Activated CD8-positive, alpha-beta memory T cell treated with anti-CD3 and anti-CD28 coated beads for 1 hour (primary cell): ENCODE measurements at places on chromosomes 5 and 9.

- DNase-seq, result no peak
Measured at GRCh38 chr9:134699343-134699740, 57.7 kb downstream of the COL5A1 start.

DNA sequence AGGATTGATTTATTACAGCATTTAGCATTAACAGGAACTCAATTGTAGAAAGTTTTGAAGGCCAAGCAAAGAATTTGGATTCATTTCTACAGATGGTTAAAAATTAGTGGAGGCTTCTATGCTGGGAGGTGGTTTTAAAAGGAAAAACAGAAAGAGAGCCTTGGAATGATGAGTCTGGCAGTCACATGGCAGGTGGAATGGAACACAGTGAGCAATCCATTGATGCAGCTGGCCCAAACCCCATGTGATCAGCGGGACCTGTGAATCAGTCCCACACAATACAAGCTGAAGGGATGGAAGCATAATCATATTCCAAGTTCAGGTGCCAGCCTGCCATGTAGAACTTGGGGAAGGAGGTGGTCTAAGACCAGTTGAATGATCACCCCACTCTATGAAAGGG, 147.9 kb downstream of the PIP5K1B start:
- DNase-seq, result no peak

DNA sequence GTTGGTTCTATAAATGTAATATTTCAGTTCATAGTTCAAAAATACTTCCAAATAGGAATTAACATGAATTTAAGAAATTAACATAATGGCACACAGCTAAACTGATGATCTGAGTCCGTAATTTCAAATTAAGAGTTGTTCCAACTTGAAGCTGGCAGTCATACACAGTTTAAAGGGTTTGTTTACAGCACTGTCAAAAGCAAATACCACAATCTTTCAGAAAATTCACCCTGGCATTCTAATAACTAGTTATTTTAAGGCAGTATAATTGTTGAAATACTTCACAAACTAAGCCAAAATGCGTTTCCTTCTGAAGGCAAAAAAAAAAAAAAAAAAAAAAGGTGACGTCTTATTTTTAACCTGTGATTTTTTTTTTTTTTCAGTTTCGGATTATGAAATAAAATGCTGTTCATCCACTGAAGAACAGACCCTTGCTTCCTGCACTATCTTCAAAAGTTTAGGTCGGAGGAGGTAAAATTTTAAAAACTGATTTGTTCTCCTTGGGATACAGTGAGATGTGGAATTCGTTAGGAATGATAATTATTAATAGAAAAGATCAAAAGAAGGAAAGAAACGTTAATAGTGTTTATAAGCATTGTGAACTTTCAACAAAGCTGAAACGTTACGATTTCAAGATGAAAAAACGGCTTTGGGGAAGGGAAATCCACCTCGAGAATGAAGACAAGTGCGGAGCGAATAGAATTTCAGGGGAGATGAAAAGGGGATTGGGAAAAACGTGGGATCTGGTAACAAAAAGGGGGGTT, 850 bp downstream of the IL6ST start:
- DNase-seq, result no peak

GRCh38 chr5:68251386-68251785, 35.8 kb downstream of the PIK3R1 start:
- DNase-seq, result no peak

GRCh38 chr5:140072812-140073211, 29.7 kb upstream of the NRG2 start:
- no peak for DNase-seq

GRCh38 chr5:121019106-121019505, 555.0 kb downstream of the PRR16 start:
- DNase-seq, result no peak

DNA sequence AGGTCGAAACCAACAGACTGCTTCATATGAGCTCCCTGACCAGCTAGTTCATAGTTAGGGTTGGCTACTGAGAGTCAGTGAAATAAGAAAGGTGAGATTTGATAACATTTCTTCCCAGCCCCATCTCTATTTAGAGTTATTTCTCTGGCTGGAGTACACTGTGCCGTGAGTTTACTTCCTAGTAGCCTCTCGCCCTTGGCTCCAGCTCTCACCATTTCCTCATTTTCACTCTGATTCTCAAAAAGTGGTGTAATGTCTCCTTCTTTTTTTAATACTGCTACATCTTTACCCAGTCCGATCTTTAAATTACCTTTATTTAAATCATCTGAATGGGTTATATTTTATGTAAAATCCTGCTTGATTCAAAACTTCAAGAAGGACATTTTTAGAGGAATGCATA, 100.4 kb upstream of the FAM174A start:
- DNase-seq, result no peak

GRCh38 chr5:40078898-40079575, 600.7 kb upstream of the PTGER4 start:
- DNase-seq, result no peak

DNA sequence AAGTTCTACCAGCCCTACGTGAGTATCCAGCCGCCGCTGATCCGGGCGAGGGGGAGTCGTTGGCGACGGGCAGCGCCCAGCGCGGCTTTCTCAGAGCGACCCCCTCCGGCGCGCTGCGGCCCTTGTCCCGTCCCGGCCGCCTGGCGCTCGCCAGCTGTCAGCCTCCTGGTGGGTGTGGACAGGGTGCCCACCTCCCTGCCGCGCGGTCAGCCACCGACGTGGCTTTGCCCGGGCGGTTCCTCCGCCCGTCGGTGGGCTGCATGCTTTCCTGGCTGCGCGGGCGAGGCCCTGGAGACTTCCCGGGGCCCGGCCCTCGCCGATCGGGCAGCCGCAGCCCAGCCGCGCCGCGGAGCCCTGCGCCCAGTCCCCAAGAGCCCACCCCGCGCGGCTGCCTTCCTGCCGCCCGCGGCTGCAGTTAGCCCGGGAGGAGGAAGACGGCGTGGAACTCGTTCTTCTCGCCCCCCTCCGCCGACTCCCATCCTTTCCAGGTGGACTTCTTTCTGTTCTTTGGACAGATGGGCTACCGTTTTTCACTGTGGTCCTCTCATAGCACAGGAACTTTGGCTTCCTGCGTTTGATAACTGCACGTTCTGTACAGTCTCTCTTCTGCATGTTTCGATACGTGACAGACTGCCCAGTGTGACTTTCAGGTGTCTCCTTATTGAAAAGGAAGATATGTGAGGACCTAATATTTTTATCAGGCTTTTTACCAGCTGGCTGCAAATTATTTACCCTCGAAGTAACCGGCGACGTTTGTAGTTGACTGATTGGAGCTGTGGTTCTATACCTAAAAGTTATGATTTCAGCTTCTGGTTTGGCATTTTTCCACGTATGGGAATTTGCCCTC, 577 bp downstream of the AP3S1 start:
- no peak for DNase-seq

GRCh38 chr5:34455098-34455497, 201.0 kb upstream of the RAI14 start:
- no peak for DNase-seq

- no peak for DNase-seq
Measured at GRCh38 chr5:148969291-148969690, 93.6 kb downstream of the SH3TC2 start.

DNA sequence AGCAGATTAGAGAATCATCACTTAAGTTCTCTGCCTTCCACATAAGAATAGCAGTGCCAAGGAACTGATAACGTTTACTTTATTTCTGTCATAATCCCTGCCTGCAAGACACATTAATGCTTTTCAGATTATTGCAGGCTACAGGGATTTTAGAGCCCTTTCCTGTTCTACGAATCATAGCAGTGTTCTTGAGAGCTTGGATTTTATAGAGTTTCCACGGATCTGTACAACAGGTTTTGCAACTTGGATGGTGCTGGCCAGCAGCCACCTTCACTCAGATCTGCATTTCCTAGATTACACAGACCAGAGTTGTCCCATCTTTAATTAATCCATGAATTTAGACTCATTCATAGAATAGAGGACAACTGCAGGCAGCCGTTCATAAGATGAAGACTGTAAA, 38.1 kb downstream of the SLC12A2 start:
- DNase-seq, result no peak

GRCh38 chr9:137317718-137318511, 15.8 kb upstream of the NRARP start:
- DNase-seq, result no peak

DNA sequence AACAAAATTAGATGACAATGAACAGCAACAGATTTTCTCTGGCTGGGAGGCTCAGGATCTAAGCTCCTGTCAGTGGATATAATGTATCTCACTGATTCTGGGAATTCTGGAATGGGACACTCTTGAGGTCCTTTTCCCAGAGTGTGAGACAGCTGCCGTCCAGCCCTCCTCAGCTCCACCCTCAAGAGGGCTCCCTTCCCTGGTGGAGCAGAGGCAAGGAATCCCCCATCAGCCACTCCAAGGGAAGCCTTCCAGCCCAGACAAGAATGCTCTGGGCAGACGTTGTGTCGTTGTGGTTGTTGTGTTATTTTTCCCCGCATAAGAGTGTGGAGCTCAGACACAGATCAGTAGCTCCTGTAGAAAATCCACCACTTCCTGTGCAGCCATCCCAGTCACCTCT, 47.7 kb upstream of the ATP10B start:
- DNase-seq, result no peak

GRCh38 chr5:132093271-132093670, 19.7 kb downstream of the CSF2 start:
- no peak for DNase-seq

- no peak for DNase-seq
Measured at GRCh38 chr9:37486256-37486615, 488 bp downstream of the POLR1E start.

DNA sequence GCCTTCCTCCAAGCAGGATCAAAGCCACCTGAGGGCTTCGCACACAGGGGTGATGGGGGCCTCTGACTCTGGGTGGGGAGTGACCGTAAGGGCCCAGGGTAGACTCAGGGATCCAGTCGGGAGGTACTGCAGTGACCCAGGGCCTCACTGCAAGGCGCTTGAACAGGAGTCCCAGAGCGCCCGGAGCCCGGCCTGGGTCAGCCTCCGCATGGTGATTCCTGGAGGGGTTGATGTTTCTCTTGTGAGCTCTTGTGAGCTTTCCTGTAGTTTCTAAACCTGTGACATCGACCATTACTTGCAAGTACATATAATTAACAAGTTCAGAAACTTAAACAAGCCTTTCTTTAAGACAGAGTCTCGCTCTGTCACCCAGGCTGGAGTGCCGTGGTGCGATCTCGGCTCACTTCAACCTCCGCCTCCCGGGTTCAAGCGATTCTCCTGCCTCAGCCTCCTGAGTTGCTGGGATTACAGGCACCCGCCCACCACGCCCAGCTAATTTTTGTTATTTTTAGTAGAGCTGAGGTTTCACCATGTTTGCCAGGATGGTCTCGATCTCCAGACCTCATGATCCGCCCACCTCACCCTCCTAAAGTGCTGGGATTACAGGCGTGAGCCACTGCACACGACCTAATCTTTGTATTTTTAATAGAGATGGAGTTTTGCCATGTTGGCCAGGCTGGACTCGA, 19.8 kb downstream of the PTGES start:
- no peak for DNase-seq

GRCh38 chr5:87170799-87171198, 96.9 kb upstream of the RASA1 start:
- no peak for DNase-seq

DNA sequence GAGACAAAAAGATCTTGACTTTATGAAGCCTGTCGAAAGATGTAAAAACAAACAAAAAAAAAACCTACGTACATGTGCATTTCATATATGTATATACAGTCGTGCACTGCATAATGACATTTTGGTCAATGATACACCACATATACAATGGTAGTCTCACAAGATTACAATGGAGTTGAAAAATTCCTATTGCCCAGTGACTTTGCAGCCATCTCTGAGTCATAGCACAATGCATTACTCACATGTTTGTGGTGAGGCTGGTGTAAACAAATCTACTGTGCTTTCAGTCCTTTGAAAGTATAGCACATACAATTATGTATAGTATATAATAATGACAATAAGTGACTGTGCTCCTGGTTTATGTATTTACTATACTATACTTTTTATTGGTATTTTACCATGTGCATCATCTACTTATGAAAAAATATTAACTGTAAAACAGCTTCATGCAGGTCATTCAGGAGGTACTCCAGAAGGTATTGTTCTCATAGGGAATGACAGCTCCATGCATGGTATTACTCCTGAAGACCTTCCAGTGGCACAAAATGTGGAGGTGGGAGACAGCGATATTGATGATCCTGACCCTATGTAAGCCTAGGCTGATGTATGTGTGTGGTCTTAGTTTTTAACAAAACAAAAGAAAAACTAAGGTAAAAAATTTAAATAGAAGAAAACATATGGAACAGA, 73.7 kb upstream of the FST start:
- no peak for DNase-seq

- DNase-seq, result no peak
Measured at GRCh38 chr5:77211691-77212047, 1.2 kb downstream of the PDE8B start.

DNA sequence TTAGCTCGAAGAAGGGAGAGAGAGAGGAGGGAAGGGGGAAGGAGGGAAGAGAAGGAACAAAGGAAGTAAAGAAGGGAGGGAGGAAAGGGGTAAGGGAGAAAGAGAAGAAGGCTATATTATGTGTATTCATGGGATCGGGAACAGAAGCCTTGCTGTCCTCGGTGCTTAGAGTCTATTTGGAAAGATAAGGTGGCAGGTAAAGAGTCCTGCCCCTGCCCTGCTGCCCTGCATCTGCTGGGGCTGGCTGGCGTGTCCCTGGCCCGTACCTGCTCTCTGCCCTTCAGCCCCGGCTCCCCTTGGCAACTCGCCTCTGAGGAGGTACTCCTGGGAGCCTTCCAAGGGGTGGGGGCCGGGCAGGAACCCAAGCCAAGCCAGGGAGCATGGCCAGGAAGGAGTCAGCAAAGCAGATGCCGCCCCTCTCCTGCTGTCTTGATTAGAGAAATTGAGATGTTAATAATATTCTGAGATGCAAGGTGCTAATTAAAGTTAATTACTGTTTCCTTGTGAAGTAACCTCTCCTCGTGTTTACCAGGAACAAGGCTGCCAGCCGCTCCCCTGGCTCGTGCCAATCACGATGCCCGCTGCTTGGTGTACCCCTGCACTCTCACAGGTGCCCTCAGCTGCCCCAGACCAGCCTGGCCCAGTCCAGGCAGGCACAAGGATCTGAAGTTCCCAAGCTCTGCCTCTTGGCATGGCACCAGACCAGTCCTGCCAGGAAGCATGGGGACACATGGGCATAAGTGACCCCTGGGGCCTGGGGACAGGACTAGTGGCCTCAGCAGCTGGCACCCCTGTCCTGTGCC, 36.6 kb downstream of the PCDH1 start:
- DNase-seq, result no peak

- DNase-seq, result no peak
Measured at GRCh38 chr9:90271707-90272106, 370.9 kb downstream of the DIRAS2 start.

DNA sequence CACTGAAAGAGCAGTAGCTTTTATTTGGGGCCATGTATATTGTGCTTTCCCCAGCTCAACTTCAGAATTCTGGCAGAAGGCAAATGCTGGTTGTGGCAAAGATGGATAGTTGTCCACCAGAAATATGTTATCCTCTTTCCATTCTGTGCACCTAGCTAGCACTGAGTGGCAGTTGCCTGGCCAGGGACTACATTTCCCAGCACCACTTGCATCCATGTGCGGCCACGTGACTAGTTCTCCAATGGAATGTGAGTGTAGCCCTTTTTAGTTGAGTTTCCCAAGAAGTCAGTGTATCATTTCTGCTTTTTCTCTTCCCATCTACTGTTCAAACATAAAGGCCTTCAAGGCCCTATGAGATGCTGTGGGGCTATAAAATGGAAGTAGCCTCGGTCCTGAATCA, 354.0 kb upstream of the CLINT1 start:
- no peak for DNase-seq

GRCh38 chr9:86102626-86103025, 3.3 kb upstream of the GOLM1 start:
- DNase-seq, result no peak

- no peak for DNase-seq
Measured at GRCh38 chr5:30042677-30043076, 1150.8 kb upstream of the CDH6 start.
